Stimulated activated CD8-positive, alpha-beta memory T cell treated with anti-CD3 and anti-CD28 coated beads, Interleukin-15, amount 100 ng/mL, for 4 hours (primary cell): ENCODE measurements at places on chromosomes 7 and 10.

DNA sequence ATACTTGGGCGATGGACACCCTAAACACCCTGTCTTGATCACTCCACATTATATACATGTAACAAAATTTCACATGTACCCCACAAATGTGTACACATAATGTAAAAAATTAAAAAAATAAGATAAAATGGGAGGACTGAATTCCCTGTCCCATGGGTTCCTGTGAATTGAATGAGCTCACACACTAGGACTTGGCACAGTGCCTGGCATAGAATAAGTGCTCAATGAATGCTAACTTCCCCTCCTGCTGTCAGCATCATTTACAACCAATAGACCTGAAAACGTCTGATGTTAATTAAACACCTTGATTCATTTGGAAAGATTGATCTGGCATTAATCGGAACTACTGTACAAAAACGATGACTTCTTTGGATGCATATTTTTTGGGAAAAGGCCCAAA, 117.3 kb upstream of the ZNF438 start:
- DNase-seq, result no peak

GRCh38 chr7:95376632-95377400, 19.4 kb downstream of the PON3 start:
- no peak for DNase-seq

GRCh38 chr7:44433255-44434022, 57.0 kb downstream of the NUDCD3 start:
- DNase-seq, result no peak

DNA sequence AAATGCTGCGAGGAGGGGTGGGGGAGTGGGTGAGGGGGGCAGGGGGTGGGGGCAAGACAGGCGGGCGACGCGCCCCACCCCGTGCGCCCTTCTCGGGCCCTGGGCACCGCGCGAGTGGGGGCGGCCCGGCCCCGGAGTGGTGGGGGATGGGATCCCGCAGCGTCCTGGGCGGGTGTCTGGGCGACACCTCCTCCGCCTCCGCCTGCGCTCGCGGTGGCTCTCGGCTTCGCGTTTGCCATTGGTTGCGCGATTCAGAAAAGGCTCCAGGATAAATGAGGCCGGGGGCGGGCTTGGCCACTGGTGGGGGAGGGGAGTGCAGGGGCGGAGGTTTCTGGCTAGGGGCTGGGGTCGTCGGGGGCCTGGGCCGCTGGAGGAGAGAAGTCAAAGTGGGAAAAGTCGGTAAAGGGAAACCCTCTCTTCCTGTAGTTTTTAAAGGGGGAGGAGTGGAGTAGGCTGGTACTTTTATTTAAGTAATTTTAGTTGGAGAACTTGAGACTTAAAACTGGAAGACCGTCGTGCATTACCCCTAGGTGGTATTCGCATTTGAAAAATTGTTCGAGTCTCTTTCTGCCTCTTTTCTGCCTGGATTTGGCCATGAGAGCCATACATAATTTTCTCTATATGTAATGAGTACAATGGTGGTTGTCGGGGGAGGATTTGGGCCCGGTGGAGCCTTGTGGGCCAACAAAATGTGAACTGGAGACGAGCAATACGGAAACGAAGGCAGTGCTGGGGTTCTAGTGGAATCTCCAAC, 992 bp upstream of the IGF2BP3 start:
- no peak for DNase-seq

DNA sequence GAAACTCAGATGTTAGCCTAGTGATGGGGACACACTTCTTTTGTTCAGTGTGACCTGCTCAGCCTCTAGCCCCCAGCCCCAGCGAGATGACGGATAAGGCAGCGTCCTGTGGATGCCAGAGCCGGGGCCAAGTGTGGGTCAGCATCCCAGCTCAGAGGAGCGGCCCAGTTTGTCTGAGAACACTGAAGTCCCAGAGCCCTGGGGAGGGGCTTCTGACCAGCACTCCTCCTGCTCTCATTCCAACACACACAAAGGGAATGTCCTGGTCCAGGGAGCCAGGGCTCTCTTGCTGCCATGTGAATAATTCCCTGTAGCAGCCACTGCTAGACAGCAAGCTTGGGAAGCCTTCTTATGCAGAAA, 4.5 kb upstream of the ATP6V0E2 start:
- no peak for DNase-seq

GRCh38 chr10:103874730-103875129, 19.4 kb upstream of the SH3PXD2A start:
- no peak for DNase-seq

DNA sequence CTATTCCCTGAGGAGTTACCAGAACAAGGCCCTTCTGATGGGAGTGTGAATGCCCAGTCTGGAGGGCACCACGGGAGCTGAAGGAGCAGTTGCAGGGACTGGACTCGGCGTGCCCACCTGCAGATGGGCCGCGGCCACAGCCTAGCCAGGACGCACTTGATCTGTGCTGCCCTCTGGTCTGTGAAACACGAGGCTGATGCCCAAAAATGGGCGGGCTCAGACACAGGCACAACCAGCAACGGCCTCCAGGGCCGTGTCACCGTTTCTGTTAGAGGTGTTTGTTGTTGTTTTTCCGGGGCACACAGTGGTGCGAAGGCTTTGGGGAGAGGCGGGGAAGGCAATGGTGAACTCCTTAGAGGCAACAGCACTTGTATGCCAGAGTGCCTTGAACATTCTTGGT, 235.8 kb downstream of the DNAJB6 start:
- DNase-seq, result no peak

GRCh38 chr7:96219378-96220130, 102.3 kb downstream of the SLC25A13 start:
- DNase-seq, result no peak

GRCh38 chr7:156929789-156930539, 19.5 kb upstream of the NOM1 start:
- no peak for DNase-seq

- DNase-seq, result no peak
Measured at GRCh38 chr7:22851145-22851544, 28.5 kb upstream of the TOMM7 start.

DNA sequence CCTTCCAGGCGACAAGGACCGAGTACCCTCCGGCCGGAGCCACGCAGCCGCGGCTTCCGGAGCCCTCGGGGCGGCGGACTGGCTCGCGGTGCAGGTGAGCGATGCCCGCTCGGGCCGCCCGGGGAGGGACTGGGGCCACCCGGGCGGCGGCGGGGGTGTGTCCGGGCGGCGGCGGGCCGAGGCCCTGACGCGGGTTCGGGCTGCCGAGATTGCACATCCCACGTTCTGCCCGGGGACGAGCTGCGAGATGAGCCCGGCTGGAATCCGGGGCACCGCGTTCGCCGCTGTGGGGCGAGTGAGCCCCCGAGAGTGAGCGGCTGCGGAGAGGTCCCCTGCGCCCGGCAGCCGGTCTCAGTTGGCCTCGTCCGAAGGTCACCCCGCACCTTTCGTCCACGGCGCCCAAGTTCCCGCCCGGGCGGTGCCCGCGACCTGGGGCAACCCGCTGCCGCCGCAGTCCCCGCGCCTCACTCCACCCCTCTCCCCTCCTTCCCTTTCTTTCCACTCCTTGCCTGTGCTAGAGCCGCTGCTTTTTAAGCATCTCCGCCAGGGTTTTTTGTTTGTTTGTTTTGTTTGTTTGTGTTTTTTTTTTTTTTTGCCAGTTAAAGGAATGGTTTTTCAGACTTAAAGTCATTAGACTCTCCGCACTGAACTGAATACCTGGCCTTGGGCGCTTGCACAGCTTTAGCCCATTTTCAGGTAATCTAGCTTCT, 515 bp downstream of the RALA start:
- no peak for DNase-seq

DNA sequence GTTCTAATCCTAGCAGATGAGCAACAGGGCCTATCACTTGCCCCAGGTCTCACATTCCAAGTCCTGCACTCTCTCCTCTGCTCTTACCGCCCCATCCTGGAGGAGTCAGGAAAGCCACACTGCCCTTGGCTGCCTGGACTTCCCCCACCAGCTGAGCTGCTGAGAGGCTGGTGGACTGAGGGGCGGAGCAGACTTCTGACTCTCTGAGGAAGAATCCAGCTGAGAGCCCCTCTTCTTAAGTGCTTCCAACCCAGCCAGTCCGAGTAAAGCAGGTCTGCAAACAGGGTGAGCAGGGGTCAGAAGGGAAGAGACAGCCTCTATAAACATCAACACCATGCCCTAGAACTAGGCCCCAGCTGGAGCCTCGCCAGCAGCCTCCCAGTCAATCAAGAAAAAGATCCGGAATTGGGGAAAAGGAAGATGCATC, 92.4 kb upstream of the TMEM72 start:
- no peak for DNase-seq

- no peak for DNase-seq
Measured at GRCh38 chr10:97887399-97887798, 37.8 kb downstream of the GOLGA7B start.

DNA sequence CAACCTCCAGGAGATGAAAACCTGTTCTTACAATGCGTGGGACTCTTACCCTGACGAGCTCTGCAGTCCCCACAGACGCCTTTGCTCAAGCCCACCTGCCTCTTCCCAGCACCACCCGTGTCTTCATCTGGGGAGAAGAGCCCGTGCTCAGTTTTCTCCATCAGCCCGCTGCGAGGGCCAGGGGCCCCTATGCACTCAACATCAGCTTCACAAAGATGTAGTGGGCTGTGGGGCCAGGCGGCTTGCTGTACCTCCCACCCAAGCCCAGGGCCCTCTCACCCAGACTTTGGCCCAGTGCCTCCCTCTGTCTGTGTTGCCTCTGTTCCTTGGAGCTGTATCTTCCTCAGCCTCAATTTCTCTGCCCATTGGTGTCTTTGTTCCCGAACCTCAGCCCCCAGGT, 436.6 kb downstream of the DNAJB6 start:
- DNase-seq, result no peak

- no peak for DNase-seq
Measured at GRCh38 chr7:13803134-13803533, 186.3 kb downstream of the ETV1 start.

DNA sequence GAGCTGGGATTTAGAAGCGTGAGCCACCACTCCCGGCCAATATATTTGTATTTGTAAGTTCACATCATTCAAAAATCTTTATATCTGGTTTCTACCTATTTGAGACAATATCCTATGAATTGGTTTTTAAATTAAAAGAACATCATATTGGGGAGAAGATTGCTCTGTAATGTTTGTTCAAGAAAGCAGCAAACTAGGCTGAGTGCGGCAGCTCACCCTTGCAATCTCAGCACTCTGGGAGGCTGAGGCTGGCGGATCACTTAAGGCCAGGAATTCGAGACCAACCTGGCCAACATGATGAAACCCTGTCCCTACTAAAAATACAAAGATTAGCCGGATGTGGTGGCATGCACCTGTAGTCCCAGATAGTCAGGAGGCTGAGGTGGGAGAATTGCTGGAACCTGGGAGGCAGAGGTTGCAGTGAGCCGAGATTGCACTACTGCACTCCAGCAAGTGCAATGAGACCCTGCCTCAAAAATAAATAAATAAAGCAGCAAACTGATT, 9.4 kb downstream of the NIPSNAP2 start:
- no peak for DNase-seq

- no peak for DNase-seq
Measured at GRCh38 chr7:107659666-107660065, 962 bp upstream of the SLC26A4 start.

GRCh38 chr7:83701736-83702135, 52.8 kb upstream of the SEMA3E start:
- DNase-seq, result no peak

DNA sequence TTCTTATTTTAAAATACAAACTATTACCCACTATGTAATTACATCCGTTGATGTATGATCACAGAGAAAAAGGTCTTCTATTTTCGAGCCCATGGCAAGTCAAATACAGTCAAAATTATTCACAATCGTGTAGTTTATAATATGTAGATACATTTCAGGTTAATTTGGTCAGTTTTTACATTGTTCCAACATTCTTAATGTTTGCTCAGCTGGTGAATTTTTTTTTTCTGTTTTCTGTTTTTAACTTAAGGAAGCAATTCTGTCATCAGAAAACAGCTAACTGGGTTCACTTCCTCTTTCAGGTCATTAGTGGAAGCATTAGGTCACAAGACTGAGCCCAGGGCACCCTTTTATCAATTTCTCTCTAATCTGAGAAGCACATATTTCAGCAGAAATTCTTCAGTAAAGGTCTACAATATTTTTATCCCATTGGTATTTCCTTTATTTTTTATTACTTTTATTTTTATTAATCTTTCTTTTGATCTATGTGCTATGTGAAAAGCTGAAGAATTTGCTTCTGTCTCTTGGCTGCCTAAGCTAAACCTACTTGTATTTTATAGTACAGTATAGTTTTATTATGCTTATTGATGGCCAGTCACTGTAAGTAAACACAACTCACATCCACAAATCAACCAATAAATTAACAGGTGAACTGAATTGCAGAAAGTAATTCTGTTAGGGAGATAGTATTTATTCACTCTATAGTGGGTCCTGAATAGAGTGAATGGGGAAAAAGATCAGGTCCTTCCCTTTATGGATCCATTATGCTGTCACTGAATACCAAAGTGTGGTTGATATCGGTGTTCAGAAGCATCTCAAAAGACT, 84.6 kb downstream of the ICA1 start:
- no peak for DNase-seq

DNA sequence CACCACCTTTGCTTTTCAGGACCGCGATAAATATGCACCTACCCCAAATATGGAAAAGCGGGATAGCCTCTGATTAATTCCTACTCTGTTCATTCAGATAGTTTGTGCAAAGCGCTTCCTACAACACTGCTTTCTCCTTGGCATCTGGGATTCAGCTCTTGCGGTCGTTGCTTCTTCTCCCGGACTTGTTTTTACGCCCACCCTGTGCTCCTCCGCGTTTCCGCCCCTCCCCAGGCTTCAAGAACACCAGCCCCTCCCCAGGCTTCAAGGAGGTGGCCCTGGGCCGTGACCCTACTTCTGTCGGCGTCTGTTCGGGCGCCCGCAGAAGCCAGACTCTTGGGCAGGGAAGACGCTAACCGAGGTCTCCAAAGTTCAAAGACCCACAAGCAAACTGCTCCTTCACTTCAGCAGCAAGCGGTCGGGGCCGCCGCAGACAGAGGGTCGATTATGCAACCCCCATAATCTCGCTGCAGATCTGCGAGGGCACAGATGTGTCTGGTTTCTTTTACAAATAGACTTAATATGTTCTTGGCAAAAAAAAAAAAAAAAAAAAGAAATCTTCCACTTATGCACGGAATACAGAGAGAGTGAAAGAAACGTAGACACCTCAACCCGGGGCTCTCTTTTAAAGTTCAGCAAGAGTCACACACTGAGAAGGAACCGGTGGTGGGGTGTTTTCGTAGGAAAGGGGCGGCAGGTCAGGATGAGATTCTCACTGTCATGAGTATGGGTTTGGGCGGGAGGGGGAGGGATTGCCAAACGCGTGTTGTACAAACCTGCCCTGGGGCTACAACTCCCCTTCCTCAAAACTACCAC, 1.9 kb downstream of the DLX5 start:
- no peak for DNase-seq

- no peak for DNase-seq
Measured at GRCh38 chr10:85492684-85493083, 873.9 kb downstream of the GRID1 start.

DNA sequence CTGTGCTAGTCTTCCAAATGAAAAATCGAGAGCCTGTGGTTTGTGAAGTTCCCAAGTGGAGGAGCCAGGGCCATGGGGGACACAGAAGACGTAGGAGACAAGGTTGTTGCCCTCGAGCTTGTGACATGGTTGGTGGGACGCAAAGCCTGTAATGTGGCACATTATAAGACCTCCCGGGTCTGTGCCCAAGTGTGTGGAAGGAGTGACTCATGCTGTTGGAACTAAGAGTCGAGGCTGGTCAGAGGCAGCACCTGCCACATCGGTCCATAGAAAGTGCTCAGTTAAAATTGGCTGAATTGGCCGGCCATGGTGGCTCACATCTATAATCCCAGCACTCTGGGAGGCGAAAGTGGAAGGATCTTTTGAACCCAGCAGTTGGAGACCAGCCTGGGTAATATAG, 27.0 kb upstream of the PODXL start:
- no peak for DNase-seq

- DNase-seq, result no peak
Measured at GRCh38 chr7:7920056-7920455, 48.5 kb upstream of the GLCCI1 start.
